ENCODE measurements at places on chromosomes 12 and 14.

GRCh38 chr12:31603546-31604009 lies 12.6 kb upstream of the DENND5B start:
- no peak for DNase-seq

DNA sequence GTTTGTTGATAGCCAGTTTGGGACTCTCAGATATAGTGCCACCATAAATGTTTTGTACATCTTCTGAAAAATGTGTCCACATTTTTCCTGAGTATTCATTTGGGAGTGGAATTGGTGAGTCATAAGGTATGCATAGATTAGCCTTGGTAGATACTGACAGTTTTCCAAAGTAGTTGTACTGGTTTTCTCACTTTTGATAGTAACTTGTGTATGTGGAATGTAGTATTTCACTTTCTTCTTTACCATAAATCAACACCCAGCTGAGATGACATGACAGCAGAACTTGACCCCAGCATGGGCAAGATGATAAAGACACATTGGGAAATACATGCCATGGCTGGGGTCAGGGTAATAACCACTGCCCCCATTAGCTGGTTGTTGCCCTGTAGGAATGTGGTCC lies 5.4 kb downstream of the FBXW8 start:
- no peak for DNase-seq

GRCh38 chr12:15863984-15864383 lies 18.2 kb upstream of the STRAP start:
- DNase-seq: no peak

DNA sequence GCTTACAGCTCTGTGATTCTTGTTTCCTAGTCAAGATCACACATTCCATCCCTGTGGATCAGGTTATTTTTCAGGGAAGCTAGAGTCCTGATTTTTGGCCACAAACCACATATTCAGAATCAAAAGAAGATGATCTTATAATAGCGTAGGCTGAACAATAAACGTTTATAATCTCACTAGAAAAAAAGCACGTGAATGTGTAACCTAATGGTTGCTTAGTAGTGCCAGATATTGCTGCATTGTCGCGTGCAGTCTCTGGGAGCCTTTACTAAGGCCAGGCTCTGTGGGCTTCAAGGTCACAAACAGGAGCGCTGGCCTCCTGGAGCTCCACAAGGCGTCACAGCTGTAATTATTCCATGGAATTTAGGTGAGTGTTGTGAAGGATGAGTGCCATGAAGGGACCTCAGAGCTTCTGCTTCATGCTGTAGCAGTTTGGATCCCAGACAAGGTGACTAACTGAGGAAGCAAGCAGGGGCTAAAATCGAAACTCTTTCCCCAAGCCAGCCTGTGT lies 17.4 kb downstream of the CDKN1B start:
- no peak for DNase-seq

- DNase-seq: no peak
Observed at GRCh38 chr12:88854260-88854659, 274.0 kb upstream of the KITLG start.

GRCh38 chr14:52961060-52961639 lies 10.3 kb upstream of the FERMT2 start:
- peak; percentile 14 for DNase-seq

GRCh38 chr14:104132981-104133380 lies 5.4 kb upstream of the KIF26A start:
- DNase-seq: no peak

DNA sequence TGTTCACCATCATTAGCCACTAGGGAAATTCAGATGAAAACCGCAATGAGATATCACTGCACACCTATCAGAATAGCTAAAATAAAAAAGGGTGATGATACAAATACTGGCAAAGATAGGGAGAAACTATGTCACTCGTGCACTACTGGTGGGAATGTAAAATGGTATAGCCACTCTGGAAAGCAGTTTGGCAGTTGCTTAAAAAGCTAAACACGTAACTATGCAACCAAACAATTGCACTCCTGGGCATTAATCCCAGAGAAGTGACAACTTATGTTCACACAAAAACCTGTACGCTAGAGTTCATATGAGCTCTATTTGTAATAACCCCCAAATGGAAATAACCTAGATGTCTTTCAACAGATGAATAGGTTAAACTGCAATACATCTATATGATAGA lies 35.4 kb downstream of the GPR135 start:
- DNase-seq: no peak

GRCh38 chr12:47614521-47614920 lies 91.3 kb downstream of the RPAP3 start:
- DNase-seq: no peak

DNA sequence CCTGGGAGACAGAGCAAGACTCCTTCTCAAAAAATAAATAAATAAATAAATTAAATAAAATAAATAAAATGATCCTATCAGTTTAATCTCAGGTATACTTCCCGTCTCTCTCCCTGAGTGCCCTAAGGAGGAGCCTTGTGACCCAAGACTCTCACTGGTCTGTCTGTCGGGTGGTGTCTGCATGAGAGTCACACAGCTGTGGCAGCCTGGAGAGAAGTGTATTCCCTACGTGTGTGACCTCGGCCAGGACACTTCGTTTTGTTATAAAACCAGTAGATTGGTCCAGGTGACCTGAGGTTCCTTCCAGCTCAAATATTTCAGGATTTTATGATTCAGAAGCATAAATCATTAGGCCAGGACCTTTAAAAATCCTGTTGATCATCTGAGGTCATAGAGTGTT lies 4.8 kb downstream of the SYNE3 start:
- DNase-seq: no peak

GRCh38 chr14:22379727-22380126 lies 209.3 kb downstream of the DAD1 start:
- DNase-seq: no peak

DNA sequence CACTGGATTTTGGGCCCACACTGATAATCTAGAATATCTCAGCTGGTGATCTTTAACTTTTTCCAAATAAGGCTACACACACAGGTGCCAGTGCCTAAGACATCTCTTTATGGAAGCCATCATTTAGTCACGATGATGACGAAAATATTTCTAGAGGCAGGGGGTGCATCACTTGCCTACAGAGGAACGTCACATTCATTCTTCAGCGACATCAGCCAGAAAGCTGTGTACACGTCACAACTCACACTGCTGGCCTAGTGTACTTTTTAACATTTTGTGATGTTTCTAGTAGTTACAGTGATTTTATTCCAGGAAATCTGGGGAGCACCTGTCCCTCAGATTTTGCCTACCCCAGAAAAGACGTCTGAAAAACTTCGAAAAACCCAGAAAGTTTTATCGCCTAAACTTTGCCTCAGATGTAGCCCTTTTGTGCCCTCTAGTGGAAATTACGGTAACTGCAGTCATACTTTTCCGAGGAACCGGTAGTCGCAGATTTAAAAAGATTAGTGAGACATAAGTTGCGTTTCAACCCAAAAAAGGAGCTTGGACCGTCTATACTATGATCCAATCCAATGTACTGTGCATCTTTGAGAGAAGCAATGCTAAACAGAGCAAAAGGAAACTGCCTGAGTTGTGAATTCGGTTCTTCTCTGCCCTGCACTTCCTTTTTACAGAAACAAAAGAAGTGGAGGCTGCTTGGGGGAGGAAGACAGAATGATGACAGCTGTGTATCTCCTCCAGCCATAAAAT lies 64.3 kb upstream of the STON2 start:
- peak; percentile 14 for DNase-seq

DNA sequence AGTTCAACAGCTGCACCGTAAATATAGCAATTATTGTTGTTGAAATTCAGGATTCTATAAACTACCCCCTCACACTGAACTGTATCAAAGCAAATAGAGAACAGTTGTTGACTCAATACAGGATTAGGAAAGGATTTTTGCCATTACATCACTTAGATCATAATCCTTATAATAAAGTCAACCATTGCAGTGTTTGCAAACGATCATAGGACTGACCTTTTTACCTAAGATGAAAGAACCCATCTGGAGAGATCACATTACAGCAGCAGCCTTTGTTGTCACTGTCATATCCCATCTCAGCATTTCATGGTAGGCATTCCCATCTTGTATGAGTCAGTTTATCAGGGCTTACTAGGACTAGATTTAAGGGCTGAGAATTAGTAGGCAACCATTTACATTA lies 96.1 kb downstream of the IPO8 start:
- peak; percentile 21 for DNase-seq

DNA sequence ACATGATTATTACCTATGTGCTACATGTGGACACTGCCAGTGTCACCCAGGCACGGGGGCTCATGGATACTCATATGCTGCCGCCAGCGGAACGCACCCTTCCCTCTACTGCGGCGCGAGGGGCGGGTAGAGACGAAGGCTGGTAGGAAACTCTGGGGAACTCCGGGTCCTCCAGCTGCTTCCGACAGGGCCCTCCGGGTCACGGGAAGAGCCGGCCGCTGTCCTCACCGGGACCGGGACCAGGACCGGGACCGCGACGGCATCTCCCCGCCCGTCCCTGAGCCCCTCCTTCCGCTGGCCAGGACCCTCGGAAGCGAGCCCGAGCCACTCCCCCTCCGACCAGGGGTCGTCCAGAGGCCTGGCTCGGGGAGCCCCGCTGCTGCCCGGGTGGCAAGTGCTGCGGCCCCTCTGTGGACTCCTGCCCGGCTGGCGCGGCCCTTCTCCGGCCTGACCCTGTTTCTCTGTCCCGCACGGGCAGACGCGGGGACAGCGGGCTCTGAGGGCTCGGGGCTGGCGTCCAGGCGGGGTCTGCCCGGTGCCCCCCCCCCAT lies 209.6 kb downstream of the ADGRD1 start:
- no peak for DNase-seq

DNA sequence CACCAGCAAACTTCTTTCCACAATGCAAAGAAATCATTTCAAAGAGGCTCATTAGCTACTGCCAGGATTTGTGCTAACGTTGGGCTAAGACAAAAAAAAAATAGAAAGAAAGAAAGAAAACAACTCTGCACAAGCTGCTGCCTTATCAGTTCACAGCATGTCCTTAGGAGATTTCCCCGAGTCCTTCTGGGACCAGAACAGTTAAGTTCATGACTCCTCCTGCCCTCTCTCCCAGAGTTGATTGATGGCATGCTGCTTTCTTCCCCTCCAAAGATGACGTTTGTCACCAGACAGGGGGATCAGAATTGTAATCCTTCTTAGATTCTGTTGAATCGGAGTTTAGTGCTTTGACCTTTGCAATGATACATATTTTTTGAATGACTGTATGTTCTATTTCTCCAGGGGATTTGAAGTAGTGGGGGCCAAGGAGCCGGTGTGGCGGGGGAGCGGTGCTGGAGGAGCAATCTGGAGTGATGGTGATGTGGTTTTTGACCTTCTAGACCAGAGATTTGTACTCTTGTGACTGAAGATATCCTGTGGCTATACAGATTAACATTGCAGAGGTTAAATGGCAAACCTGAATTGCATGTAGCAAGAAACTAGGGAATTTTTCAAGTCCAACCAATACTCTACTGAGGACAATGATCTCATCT lies 409.2 kb upstream of the TMPO start:
- no peak for DNase-seq

- no peak for DNase-seq
Observed at GRCh38 chr12:126019385-126019784, 954.1 kb downstream of the AACS start.

DNA sequence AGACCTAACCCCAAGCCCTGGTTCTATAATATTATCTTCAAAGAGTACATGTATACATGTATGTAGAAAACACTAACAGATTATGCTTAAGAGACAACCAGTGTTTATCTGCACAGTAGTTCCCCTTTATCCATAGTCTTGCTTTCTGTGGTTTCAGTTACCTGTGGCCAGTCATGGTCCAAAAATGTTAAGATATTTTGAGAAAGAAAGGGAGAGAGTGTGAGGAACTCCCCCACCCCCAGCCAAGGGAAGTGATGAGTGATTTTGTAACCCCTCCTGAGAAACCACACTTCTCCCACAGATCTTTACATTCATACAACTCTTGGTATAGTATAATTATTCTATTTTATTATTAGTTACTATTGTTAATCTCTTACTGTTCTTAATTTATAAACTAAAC lies 77.3 kb upstream of the CNTN1 start:
- no peak for DNase-seq

GRCh38 chr14:61753631-61754030 lies 8.6 kb upstream of the SNAPC1 start:
- no peak for DNase-seq

DNA sequence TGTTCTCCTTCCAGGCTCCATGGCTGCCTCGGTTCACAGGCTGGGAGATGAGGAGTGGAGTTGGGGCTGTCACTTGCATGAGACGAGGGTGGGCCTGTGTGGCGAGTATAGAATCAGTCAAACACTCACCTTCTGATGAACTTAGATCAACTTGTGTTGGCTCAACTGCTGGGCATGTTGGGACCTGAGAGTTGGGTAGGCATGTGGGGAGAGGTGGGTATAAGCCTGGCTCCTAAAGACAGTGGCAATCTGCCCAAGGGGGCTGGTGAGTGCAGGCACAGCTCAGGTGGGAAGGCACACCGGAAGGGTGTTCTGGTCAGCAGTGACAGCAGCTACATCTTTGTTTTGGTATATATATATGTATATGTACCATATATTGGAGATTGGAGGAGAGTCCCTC lies 30.1 kb upstream of the TDRD9 start:
- DNase-seq: no peak

DNA sequence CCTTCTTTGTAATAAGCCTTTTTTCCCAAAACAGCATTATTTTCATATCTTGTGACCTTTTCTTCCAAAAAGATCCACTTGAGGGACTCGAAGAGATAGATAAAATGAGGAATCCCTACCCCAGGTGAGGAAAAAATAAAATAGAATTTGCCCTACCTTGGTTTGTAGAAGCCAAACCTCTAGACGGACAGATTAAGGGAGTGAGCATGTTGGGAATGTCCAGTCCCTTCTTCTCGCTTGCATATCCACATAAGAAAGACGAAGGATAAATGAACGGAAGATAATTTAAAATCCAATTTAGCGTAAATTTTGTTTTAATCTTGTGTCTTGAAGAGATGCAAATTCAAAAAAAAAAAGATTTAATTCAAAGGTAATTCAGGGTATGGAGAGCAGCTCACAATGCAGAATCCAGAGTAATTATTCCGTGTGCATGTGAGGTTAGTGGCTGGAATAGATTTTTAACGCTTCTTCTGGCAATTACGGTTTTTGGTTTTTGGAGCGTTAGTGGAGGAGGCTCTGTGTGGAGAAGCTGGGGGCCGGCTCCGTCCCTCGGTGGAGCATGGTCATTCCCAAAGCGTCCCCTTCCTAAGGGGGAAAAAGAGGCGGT lies 1.5 kb downstream of the GRIN2B start:
- DNase-seq: no peak

GRCh38 chr12:92036771-92037453 lies 108.7 kb downstream of the BTG1 start:
- no peak for DNase-seq

DNA sequence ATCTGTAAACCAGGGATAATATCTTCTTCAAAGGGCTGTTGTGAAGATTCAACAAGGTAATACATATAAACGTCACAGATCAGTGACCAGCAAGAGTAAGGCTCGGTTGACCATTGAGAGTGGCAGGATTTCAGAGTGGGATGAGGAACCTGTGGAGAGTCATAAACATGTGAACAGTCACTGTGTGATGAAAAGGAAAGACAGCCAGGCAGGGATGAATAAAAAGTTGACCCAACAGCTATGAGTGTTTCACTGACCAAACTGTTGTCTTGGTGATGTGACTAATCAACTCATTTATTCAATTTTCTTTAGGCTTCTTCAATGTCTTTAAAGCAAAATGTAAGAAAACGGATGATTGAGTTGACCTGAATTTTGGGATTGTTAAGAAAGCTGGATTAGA lies 8.6 kb upstream of the FRMD6 start:
- no peak for DNase-seq

- no peak for DNase-seq
Observed at GRCh38 chr12:106632797-106633450, 50.1 kb downstream of the RFX4 start.

Data from COR-L47 (cell line).